ENCODE measurements at places on chromosomes 3 and 15. TPM values are rescaled to one million over a fixed set of nuclear protein-coding genes. Genes with fewer than 3 reads are reported as not detected.

The EIF2A gene
- 91.6 TPM for total RNA-seq

The MYZAP gene
- total RNA-seq = 3.1 TPM

The CCK gene
- total RNA-seq = not detected

The TRIM42 gene
- total RNA-seq = not detected

The IQCF5 gene
- not detected for total RNA-seq

The CPOX gene
- 27.2 TPM for total RNA-seq

The DUOXA2 gene
- total RNA-seq = not detected

GRCh38 chr3:67691207-67691606, 36.8 kb upstream of the SUCLG2 start:
- DNase-seq = no peak

GRCh38 chr3:69462826-69463100, 76.9 kb upstream of the FRMD4B start:
- DNase-seq = no peak

DNA sequence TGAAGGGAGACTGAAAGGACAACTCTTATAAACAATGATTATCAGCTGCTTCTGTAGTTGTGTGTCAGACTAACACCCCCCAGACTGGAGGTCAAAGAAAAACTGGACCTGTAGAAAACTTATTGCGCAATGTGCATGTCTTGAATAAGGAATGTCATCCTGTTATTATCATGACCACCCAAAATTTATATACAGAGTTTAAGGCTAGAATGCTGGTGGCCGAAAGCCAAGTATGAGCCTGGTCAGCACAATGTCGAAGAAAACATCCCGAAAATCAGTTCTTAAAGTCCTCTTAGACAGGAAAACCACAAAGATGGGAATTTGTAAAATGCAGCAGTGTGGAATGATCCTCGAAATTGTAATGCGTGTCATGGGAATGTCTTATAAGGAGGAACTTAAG, 29.3 kb downstream of the RFTN1 start:
- peak; percentile 98 for DNase-seq

- DNase-seq = no peak
Observed at GRCh38 chr15:75368689-75369239, 357 bp upstream of the MAN2C1 start.

GRCh38 chr3:39329493-39329892, at the start of gene CCR8:
Gene CCR8, plus strand, starts transcription at chr3:39329709. Its CDS starts 2,623 bp downstream, at chr3:39332332.
- DNase-seq = no peak

DNA sequence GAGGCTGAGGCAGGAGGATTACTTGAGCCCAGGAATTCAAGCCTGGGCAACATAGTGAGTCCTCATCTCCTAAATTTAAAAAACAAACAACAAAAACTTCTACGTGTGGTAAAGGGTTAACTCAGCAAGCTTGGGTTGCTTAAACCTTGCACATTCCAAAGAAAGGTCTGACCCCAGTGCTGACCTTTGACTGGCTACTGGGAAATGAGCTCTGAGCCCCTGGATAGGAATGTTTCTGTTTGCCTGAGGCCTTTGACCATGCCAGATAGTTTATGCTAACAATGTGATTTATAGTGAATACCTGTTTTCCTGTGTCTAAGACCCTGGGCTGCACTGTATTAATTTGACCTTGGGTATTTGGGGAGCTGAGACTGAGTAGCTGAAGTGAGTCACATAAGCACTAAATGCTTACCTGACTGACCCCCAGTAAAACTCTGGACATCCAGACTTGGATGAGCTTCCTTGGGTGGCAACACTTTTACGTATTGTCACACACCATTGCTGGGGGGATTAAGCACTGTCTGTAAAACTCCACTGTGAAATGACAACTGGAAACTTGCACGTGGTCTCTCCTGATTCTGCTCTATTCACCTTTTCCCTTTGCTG, 20.7 kb downstream of the TCAIM start:
- DNase-seq = no peak

DNA sequence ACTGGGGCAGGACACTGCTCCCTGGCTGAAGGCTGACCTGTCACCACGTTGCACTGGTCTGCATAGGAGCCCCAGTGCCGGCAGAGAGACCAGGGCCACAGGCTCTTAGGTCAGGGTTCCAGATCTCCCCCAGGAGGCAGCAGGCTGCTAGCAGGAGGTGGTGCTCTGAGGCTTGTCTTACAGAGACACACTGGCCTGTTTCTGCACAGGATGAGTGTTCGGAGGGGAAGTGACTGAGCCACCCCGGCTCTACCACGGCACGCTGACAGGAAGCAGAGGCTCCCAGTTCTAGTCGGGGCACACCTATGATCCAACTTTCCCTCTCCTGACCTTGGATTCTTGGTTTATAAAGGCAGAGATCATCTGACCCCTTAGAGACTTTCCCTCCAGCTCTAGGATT, 8.6 kb downstream of the FBXL22 start:
- no peak for DNase-seq

- no peak for DNase-seq
Observed at GRCh38 chr3:17808994-17809393, 66.6 kb upstream of the TBC1D5 start.

Data from glomerular endothelial cell (primary cell).